Activated CD4-positive, alpha-beta T cell treated with anti-CD3 and anti-CD28 coated beads, Interleukin-2, amount 50 U/mL, for 4 hours (primary cell): ENCODE measurements at places on chromosomes 1 and 21.

GRCh38 chr1:15915991-15916390 lies 59.9 kb downstream of the ZBTB17 start:
- no peak for DNase-seq

GRCh38 chr1:197195100-197195499 lies 48.6 kb upstream of the ASPM start:
- DNase-seq: no peak

- no peak for DNase-seq
Measured at GRCh38 chr1:51276286-51276685, 40.2 kb downstream of the RNF11 start.

GRCh38 chr1:246106342-246106763 lies 400.7 kb downstream of the SMYD3 start:
- no peak for DNase-seq

DNA sequence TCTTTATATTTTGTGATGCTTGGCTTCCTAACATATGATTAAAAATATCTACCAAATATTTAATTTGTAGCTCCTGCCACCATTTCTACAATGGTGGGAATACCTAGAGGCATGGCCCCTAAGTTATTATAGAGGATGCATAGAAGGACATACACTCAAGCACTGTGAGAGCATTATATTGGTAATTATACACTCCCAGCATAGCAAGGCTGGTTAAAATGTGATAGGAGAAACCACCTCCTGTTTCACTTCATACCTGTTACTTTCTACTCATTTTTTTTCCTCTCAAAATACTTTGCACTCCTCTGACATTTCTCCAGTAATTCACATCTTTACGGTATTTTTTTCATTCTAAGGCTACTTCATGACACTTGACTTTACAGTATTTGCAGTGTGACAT lies 92.9 kb downstream of the HS2ST1 start:
- no peak for DNase-seq
